CD4-positive, alpha-beta T cell treated with Interleukin-6 at 100 ng/mL for 8 hours (primary cell): ENCODE measurements at places on chromosomes 13 and 19.

DNA sequence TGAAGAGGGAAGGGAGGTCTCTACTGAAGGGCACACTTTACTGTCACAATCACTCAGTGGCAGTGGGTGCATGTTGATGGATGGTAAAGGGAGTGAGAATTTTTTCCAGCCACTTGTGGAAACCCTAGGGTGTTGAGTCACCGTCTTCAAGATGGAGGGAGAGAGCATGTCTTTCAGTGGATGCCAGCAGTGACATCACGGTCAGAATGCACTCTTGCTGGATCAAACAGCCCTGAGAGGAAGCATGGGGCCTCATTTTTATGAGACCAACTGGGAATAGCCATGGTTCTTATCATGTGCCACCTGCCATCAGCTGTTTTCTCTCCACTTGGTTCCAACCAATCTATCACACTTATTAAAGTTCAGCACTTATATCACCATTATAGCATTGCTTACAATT lies 182.5 kb downstream of the KCNRG start:
- DNase-seq = no peak

GRCh38 chr19:55119053-55119452 lies 1.6 kb upstream of the PPP1R12C start:
- no peak for DNase-seq

- no peak for DNase-seq
Measured at GRCh38 chr19:46025835-46026234, 3.0 kb upstream of the PGLYRP1 start.

DNA sequence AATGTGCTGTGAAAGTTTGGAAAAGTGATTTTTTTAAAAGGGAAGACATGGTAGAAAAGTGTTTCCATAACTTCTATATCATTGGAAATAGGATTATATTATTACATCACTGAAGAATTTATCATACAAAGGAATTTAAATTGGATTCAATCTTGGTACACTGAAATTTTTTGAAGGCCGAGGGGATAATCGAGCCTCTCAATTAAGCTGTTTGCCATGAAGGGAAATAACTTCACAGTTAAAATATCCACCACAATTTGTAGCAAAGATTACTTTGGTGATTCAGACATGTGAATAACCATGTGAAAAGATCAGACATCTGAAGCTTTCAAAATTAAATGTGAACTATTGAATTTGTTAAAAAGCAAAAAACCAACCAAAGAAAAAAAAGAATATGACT lies 215.3 kb downstream of the KLF5 start:
- no peak for DNase-seq

DNA sequence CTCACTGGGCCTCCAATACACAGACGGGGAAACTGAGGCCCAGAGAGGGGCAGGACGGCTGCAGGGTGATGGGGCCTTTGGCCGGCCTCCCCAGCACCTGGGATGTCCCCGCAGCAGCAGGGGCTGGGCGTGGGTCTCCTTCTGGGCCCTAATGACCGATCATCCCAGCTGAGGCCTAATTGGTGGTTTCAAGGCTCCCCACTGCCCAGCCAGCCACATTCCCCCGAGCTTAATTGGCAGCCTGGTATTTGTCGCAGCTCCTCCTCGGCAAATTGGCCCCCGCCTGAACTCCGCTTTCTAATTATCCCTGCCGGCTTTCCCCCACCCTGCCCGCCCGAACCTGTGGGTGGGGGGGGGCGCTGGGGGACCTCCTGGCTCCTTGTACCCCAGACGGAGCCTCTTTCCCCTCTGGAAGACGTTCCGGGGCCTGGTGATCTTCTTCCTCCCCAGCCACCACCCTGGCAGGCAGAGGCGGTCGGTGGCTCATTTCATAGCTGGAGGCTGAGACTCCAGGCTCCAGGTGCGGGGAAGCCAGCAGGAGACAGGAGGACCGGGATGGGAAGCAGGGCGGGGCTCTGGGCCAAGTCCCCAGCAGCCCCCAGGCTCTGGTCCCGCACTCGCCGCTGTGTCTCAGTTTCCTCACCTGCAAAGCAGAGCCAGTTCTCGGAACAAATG lies 27.2 kb upstream of the WDR18 start:
- no peak for DNase-seq

GRCh38 chr13:23339225-23339624 lies 94.3 kb downstream of the SACS start:
- DNase-seq = no peak

DNA sequence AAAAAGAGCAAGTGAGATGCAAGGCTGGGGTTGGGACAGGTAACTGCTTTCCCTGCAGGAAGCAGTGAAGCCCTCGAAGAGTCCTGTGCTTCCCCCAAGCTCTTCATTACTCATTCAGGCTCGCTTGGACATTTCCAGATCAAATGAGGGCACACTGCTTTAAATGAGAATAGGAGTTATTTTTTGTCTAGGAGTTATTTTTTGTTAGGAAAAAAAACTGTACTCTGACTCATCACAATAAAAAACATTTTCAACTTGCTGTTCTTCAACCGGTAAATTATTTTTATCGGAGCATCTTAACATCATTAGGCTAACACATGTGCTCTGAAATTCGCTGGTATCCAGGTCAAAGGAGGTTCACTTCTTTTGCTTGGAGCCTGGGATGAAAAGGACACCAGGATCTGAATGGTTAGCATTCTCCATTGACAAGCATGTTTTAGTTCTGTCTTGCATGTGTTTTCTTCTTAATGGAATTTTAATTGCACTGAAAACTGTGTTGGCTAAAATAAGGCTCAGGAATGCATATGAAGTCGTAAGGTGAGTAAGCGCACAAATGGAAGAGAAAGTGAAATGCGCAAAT lies 80.7 kb upstream of the STK24 start:
- no peak for DNase-seq
